ENCODE measurements at places on chromosomes 13 and 19.

DNA sequence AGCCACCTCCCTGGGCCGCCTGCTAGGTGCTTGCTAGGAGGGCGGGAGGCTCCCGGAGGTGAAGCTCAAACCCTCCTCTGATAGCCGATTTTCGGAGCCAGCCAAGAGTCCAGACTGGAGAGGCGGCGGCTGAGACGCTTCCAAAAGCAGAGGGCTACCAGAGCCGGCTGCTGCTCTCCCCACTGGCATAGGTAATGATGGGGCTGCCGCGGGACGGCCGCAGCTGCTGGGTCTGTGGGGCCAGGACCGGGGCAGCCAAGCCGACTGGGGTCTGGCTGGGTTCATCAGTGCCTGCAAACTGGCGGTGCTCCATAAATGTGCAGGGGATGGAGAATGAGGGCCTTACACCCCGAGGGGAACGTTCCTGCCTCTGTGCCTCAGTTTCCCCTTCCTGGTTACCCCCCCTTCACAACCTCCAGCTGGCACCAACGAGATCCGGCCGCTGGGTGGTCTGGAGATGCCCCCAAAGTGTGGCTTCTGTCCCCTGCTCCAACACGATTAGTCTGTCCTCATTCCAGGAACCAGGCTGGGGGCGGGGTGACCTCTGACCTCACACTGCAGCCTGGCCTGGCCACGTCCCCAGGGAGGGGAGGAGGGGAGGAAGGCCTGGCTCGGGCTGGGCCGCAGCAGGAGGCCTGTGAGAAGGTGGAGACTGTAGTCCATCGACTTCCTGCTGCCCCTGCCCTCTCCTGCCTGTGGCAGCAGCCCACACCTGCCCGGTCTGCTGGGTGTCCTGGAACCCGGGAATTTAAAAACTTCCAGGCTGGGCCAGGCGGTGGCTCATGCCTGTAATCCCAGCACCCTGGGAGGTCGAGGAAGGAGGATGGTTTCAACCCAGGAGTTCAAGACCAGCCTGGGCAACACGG lies 3.8 kb upstream of the WDR18 start:
- DNase-seq, result no peak

DNA sequence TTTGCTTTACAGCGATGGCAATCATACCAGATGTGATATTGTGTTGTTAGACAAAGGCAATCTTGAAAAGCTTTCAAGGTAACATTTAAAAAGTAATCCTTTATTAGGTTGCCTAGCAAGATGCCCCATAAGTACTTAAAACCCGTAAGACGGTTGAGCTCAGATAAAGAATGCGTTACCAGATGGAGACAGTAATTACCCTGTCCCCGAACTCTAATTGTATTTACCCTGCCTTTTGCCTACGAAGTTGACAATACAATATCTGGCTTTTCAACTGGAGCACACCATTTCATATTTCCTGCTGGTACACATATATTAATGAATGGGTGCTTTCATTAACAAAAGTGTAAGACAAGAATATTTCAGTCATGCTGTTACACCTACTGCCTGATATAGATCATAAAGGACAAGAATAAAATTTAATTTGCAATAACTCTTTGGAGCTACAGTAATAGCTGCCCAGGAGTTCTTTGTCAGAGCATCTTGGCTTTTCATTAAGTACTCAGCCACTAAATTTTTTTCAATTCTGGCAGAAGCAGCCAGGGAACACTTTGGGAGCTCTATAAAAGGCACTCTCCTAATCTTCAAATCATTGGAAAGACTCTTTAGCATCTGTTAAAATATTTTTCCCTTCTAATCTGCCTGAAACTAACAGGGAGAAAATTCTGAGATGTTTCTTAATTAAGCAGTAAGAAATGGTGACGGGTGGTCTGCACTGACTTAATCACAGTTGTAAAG lies 63.8 kb downstream of the DCT start:
- DNase-seq, result no peak

DNA sequence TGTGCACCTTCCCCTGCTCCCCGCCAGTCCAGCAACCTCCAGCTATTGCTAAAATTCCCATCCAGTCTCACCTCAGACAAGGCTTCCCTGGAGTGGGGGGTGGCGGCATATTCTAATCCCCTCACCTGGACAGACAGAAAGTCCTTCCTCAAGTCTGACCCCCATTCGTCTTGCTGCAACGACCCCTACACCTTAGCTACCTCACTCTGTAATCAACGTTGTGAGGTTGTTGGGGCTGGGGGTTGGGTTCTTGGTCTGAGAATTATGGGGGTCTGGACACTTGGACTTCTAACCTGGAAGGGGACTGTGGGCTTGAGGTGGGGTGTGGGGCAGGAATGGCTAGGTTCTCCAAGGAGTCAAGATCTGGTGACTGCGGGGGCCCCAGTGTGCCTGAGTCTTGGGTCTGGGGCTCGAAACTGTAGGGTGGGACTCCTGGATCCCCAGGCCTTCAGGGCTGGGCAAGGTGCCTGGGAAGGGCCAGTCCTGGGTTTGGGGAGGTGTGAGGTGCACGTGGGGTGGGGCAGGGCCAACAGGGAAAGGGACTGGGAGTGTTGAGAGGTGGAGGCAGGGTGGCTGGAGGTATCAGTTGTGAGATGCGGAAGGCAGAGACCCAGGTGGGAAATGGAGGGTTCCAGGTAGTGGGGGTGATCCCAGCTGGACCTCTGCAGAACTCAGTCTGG lies 1.3 kb downstream of the FOXA3 start:
- no peak for DNase-seq

GRCh38 chr13:99829593-99830239 lies 141.9 kb downstream of the ZIC5 start:
- DNase-seq, result no peak

GRCh38 chr13:59527500-59527899 lies 636.2 kb downstream of the DIAPH3 start:
- no peak for DNase-seq

GRCh38 chr19:51138549-51138979 lies 3.5 kb upstream of the SIGLEC7 start:
- DNase-seq, result no peak

DNA sequence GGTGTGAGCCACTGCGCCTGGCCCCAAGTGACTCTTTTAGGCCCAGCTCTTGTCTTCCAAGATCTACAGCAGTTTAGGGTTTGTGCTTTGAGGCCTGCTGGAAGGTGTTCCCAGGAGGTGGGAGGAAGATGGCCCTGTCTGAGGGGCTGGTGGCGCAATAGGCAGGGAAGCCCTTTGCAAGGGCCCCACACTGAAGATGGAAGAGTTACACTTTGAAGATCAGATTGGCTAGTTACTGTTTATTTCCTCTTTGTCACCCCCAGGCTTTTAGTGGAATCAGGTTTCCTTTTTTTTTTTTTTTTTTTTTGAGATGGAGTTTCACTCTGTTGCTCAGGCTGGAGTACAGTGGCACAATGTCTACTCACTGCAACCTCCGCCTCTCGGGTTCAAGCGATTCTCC lies 1.9 kb upstream of the RABAC1 start:
- DNase-seq, result no peak

- DNase-seq, result no peak
These were observed 22.3 kb upstream of the SLC46A3 start for GRCh38 chr13:28741084-28741491.

DNA sequence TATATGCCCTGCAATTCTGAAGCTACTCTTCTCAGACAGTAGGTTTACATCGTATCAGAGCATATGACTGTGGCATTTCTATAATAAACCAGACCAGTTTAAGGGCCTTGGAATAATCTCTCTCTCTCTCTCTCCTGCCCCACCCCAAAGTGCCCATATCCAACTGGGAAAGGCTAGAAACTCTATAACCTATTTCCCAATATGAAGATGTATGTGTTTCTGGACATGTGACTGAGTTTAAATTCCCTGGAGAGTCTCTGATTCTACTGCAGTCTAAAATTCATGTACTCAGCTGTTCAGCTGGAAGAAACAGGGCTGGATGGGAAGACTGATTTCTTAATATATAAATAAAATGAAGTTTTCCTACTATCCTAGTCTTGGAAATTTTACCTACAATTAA lies 91.9 kb upstream of the MBNL2 start:
- no peak for DNase-seq

DNA sequence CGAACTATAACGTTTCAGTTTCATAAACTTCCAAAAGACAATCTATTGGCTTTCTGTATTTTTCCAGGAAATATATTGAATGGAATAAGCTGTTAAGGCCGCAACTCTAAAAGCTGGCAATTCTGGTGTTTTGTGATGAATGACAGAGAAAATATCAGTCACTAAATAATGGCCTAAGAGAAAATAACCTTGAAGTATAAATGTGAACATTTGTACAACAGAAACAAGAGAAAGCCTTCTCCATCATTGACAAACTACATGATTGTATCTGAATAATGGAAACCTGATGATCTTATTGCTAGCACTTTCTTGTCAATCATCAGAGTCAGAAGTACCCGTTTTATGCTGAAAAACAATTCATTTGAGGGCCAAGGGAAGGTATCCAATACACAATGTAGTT lies 134.3 kb downstream of the TRPC4 start:
- no peak for DNase-seq

GRCh38 chr19:3813473-3814392 lies 27.6 kb upstream of the MATK start:
- no peak for DNase-seq

DNA sequence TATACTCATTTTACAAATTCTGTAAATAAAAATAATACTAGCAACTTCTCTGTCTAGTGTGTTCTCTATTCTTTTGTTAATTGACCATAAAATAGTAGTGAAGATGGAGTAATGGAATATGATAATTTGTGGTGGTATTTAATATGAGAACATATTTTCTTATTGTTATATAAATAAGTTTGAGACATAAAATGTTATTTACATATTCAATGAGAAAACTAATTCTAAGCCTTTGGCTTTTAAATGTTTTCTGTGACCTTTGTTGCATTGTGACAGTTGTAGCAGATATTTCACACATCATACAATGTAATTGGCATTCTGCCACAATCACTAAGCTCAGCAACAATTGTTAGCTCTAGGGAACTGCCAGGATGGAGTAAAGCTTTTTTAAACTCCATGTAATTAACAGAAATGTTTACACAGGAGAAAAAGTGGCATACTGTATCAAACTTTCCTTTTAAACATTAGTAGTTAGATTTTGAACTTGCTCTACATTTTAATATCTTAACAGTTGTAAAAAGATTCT lies 562.1 kb upstream of the PCDH9 start:
- no peak for DNase-seq

DNA sequence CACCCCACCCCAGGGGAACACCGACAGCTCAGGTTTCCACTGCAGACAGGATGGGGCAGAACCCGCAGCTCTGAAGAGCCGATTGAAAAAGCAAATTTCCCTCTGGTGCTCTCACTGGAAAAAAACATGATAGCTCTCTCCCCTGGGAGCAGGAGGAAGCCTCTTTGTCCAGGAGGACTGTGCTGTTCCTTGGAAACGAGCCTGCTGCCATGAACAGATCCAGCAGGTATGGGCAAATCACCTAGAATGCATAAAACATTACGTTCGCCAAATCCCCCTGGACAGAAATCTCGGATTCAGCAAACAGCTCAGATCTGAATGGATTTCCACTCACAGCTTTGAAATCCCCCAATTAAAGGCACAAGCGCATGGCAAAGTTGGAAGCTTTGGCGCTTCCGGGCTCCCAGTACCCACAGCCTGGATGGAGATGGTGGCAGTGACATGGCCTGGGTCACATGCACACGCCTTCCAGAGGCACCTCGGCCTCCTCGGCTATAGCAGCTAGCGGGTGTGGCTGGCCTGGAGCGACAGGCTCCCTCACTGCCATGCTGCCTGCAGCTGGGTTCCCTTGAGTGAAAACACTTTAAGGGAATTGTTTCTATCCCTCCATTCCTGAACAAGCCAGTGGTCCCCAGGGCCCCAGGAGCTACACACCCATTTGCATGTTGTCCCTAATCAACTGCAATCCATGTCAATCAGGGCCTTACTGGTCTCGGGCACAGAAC lies 59.1 kb downstream of the CEBPG start:
- DNase-seq, result no peak

- DNase-seq, result peak; percentile 67
These were observed 20.8 kb downstream of the LAIR2 start for GRCh38 chr19:54523403-54523802.

- DNase-seq, result no peak
These were observed 507.4 kb downstream of the DACH1 start for GRCh38 chr13:71359641-71360040.

DNA sequence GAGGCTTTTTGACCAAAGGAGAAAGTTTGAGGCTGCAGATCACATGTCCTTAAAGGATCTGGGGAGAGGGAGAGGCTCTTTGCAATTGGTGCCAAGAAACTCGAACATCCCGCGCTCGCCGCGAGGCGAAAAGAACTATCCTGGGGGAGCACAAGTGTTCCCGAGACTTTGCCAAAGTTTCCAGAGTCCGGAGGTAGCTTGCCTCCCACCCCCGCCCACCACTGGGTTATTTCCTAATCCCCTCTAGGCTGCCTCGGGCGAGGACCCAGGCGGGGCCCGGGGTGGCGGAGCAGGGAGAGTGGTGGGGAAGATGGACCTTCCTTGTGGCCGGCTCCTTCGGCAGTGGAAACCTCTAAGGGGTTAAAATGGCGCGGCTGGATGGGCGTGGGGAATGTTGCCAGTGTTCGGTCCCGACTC lies 114.5 kb downstream of the KCNRG start:
- no peak for DNase-seq

- peak; percentile 77 for DNase-seq
These were observed 13.2 kb downstream of the NCAN start for GRCh38 chr19:19224852-19225494.

DNA sequence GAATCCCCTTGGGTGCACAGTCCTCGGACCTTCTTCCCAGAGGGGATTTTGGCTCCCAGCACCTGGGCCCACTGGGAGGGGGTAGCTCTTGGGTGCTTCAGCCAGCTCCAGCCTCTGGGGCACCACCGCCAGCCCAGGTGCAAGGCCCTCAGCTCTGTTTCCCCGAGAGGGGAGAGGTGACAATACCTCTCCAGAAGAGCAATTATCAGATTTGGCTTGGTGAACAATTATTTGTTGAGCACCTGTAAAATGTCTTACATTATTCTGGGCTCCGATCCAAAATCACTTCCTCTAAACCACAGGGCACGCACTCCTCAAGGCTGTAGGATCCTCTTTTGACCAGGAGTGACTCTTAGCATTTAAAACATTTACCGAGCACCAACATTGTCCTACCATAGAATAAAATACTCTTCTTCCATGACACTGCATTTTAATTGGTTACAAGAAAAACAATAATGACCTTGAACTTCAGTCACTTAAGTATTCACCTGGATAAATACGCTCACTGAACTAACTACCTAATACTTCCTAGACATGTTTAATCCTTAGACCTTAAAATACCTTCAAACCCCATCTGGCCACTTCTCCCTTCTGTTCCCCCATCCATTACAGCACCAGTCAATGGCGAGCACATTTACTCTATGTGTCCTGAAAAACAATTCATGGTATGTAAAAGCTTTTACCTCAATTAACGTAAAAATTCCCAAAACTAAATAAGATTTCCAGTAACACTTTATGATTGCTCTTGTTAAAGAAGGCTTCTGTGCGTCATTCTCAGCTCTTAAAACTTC lies 54.8 kb downstream of the ABCC4 start:
- DNase-seq, result no peak
